Activated T-helper 9 cell treated with anti-CD3 and anti-CD28 coated beads, Interleukin-2, amount 50 U/mL, for 16 hours (primary cell): ENCODE measurements at places on chromosomes 6 and 20.

- DNase-seq, result no peak
Observed at GRCh38 chr6:31049518-31049917, 39.2 kb downstream of the MUC22 start.

GRCh38 chr6:67875877-67876383, 759.2 kb upstream of the ADGRB3 start:
- DNase-seq, result no peak

- no peak for DNase-seq
Observed at GRCh38 chr6:45527210-45527609, 149.5 kb upstream of the SUPT3H start.

DNA sequence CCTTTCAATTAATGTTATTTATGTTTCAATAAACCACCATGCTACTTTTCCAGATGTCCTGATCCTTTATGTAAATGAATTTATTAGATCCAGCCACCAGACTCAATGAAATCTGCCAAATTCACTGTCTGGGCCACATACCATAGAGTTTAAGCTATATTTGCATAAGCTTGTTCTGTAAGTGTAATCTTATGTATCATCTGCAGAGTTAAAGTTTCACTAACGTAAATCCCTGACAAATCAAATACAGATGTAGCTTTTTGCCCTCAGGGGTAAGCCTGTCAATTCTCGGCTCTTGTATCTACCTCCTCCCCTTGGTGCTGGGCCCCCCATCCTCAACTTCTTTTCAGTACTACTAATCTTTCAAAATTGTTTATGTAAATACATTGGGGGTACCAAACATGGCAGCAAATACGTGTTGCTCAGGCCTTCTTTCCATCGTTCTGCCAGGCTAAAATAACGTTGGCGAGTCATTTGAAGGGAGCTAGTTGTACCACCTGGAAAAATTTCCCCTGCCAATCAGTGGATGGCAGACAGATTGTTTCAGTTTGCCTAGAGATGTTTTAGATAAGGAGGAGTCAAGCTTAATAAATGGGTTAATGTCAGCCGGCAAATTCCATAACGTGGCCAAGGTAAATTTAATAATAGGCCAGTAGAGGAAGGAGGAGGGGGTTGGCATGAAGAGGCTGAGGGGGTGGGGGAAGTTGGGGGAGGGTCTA, 79.6 kb downstream of the RPS12 start:
- DNase-seq, result no peak

DNA sequence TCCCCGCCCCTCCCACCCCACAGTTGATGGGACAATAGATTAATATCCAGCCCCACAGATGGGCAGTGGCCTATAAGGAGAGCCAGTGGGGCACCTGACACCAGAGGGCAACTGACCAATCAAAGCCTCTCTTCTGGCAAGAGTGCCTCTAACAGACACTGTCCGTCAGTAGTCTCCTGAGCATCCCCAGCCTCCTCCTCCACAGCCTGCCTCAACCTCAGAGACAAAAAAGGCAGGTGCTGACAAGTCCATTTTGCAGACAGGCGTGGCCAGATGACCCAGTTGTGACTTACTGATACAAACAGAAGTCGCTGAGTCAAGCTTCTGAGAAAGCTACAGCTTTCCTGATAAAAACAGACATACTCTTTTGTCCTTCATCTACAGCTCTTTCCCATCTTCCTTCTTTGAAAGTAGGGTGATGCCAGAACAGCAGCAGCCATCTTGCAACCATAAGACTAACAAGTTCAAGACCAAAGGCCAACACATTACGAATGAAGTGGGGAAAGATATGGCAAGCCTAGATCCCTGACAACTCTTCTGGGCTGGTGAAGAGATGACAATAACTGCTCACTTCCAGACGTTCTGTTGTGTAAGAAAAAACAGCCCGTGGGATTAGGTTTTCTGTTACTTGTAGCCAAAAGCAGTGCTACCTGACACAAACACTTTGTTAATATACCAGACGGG, 12.3 kb downstream of the PPIL1 start:
- DNase-seq, result no peak
